ENCODE measurements at places on chromosomes 4 and X.
A peak's percentile ranks its signal among the peaks of the same experiment; 100 is the strongest.

DNA sequence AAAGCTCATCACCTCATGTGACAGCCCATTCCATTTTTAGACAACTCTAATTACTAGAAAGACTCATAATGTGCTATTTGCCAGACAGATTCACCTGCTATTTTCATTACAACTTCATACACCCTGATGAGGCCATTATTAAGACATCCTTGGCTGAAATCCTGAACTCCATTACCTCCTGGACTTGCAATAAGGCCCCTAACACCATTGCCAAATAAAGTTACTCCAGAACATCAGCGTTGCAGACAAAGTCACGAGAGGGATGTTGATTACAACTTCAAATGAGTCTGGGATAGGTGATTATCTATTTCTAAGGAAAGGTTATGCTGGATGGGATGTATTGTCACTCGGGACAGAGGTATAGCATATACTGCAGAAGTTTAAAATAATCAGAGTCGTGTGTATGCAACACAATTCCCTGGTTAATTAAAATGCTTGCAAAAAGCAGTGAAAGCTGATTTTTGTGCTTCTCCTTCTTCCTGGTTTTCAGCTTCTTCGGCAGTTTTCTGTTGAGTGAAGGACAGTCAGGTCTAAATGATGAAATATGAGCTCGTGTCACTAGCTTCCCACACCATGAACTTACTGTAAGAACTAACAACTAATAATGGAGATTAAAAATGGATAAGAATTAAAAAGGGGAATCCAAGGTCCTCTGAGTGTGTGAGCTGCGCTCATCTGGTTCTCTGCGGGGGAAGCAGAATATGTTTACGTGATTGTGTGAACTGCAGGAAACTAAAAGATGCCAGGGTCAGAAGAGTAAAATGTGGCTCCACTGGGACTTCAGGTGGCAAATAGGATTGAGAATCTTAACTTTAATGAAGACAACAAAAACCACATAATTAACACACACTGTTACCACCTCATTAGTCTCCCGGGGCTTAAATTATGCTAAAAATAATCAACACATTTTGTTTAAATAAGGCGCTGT lies 17.6 kb upstream of the SOD3 start:
- no peak for DNase-seq

- DNase-seq = no peak
Observed at GRCh38 chr4:121777625-121778024, 12.7 kb upstream of the SMIM43 start.

- no peak for DNase-seq
Observed at GRCh38 chr4:10161146-10161545, 44.5 kb upstream of the WDR1 start.

GRCh38 chr4:182240161-182241130 lies 2.8 kb upstream of the TENM3 start:
- DNase-seq = no peak

DNA sequence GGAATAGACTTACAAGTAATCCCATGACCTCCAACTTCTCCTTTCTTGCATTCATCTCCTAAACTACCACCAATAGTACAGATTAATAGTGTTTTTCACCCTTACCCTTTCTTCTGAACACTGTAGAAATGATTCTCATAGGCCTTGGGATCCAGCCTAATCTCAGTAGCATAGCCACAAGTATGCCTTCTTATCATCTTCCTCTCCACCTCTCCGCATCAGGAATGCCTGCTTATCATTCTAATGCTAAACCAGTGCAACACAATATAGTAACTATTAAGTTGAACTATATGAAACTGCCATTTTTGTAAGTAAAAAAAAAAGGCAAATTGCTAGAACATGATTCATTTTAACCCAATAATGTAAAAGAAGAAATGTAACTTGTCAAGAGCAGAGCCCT lies 79.5 kb upstream of the IL2 start:
- DNase-seq = no peak

- DNase-seq = no peak
Observed at GRCh38 chr4:76892601-76893000, 5.3 kb downstream of the SOWAHB start.

DNA sequence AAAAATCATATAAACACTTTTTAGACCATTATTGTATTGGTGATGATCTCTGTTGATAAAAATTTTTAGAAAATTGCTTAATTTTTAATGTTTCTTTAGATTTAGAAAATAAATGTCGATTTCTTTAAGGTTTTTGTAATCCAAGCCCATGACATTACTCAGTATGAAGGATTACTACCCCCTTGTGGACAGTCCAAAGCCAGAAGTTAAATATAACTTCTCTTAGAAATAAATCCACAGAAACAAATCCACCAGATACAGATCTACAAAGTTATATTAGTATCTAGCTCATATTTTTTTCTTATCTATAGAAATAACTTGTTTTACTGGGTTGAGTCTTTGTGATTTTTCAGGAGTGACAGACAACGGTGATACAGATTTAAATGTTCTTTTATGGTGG lies 18.9 kb downstream of the TIFA start:
- DNase-seq = no peak

DNA sequence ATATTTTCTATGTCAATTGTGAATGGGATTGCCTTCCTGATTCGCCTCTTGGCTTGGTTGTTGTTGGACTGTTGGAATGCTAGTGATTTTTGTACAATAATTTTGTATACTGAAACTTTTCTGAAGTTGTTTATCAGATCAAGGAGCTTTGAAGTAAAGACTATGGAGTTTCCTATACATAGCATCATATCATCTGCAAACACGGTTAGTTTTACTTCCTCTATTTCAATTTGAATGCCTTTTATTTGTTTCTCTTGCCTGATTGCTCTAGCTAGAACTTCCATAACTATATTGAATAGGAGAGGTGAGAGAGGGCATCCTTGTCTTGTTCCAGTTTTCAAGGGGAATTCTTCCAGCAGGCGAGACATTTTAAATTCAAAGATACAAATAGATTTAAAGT lies 226.5 kb downstream of the FBXO8 start:
- no peak for DNase-seq

GRCh38 chrX:39398215-39398962 lies 597.1 kb downstream of the MID1IP1 start:
- DNase-seq = peak; percentile 16

- no peak for DNase-seq
Observed at GRCh38 chr4:32858971-32859370, 2138.8 kb downstream of the PCDH7 start.
